SK-N-SH (cell line): ENCODE measurements at places on chromosomes 16 and 17. TPM values are rescaled to one million over a fixed set of nuclear protein-coding genes. Genes with fewer than 3 reads are reported as not detected.

DNA sequence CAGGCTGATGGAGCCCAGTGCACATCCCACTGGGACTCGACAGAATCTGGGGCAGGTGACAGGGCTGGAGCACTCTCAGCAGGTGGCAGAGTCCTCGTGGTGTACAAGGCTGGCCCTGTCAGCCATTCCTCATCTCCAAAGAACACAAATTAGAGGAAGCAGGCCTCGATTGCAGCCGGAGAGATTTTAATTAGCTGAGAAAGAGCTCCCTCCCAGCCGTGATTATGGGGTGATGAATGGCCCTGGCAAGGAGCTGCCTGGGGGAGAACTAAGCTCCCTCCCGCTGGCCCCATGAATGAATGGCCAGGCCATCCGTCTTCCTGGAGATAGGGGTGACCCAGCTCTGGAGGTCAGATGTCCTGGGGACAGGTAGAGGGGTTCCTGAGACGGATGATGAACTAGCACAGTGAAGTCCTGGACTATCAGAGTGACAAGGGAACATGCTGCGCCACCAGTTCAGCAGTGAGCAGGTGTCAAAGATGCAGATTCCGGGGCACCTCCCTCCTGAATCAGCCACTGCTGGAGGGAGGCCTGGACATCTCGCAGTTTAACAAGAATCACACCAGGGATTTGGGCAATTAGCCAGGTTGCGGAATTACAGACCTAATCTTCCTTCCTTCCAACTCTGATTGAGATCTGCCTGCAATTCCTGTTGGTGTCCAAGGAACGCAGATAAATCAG lies 35.5 kb downstream of the PIMREG start:
- H3K36me3 ChIP-seq: no peaks in the 10 kb centered on the region
- no peak overlapping the region for H3K27ac ChIP-seq
- no peak overlapping the region for H3K4me3 ChIP-seq
- no peaks in the 10 kb centered on the region for H3K4me1 ChIP-seq

DNA sequence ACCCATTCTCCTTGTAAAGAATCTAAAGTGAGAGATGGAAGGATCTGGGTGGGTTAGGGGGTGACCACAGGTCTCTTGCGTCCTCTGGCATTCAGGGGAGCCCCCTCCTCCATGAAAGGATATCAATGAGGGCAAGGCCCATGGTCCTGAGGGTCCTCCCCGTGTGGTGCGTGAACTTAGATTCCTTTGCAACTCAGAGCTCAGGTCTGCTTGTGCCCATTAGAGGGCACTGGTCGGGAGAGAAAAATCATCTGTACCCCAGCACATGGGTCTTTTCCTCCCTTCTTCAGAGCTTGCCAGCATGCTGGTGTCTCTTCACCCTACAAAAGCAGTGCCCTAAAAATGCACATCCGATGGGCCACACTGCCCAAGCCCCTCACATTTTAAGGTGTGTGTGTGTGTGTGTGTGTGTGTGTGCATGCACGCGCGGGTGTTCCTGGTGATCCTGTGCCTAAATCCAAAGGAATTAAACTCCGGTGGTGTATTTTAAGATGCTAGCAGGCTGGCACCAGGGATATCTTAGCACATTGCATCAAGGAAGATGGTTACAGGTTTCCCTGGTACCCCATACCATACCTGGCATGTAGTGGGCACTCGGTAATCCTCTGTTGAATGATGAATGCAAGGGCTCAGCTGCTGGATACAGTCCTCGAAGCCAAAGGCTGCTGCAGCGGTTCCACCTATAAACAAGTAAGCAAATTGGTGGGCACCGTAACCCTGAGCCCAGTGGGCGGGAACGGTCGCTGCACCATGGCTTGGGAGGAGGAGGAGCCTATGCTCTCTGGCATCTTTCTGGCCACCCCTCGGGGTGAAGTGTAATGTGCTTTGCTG lies 4.7 kb downstream of the C1QTNF1 start:
- no peak overlapping the region for H3K4me3 ChIP-seq
- H3K4me1 ChIP-seq: peaks cover 33% of the 10 kb centered on the region
- no peaks in the 10 kb centered on the region for H3K36me3 ChIP-seq
- H3K27me3 ChIP-seq: no peaks in the 10 kb centered on the region
- DNase-seq: peak; percentile 66

DNA sequence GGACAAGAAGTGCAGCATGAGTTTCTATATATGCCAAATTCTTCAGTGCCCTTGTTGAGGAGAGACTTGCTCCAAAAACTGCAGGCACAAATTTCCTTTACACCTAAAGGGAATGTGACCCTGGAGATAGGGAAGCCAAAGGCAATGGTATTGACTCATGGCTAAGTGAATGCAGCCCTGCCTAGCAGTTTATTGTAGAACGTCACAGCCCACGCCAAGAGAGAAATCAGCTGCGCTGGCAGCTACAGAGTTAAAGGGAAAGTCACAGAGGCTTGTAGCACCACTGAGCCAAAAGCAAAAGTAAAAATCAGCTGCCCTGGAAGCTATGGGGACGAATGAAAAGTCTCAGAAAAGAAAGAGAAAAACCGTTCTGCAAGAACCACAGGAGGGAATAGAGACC lies 10.1 kb downstream of the POLR3K start:
- DNase-seq: no peak
- H3K27ac ChIP-seq: no peak overlapping the region
- H3K27me3 ChIP-seq: no peaks in the 10 kb centered on the region
- H3K4me1 ChIP-seq: no peaks in the 10 kb centered on the region
- H3K4me3 ChIP-seq: no peak overlapping the region

CCDC200 gene
- polyA plus RNA-seq: not detected in 2 replicates

DNA sequence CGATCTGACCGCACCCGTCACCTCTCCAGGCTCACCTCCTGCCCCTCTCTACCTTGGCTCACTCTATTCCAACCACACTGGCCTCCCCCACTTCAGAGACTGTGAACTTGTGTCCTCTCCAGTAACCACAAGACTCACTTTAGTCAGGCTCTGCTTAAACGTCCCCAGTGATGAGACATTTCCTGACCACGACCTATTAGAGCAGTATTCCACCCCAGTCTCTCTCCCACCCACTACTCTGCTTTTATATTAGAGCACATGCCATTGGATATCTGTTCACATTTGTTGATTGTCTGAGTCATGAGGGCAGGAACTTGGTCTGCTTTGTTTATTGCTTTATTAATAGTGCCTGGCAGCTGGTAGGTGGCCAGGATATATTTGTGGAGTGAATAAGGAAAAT lies 20.1 kb downstream of the COX11 start:
- no peaks in the 10 kb centered on the region for H3K27me3 ChIP-seq
- no peak overlapping the region for H3K27ac ChIP-seq
- no peak overlapping the region for H3K4me3 ChIP-seq
- H3K4me1 ChIP-seq: no peaks in the 10 kb centered on the region

DNA sequence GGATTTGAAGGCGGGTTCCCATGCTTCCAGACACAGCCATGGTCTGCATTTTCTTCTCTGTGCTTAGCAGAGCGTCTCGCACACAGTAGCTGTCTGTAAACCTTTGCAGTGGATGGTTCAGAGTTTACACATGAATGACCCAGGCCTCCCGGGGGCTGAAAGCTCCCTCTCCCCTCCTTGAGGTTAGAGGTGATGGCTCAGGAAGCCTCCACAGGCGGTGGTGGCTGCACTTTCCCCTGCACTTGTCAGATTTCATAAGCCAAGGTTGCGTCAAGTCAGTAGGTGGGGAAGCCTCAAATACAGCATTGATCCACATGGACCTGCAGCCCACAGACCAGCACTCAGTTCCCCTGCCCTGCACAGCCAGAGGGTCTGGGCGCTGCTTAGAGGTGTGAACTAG lies 211.9 kb downstream of the KATNIP start:
- no peak overlapping the region for H3K4me3 ChIP-seq
- DNase-seq: no peak
- H3K27ac ChIP-seq: no peak overlapping the region
- peaks cover 13% of the 10 kb centered on the region for H3K36me3 ChIP-seq
